ENCODE measurements at places on chromosomes 12 and 14.
A peak's percentile ranks its signal among the peaks of the same experiment; 100 is the strongest.

DNA sequence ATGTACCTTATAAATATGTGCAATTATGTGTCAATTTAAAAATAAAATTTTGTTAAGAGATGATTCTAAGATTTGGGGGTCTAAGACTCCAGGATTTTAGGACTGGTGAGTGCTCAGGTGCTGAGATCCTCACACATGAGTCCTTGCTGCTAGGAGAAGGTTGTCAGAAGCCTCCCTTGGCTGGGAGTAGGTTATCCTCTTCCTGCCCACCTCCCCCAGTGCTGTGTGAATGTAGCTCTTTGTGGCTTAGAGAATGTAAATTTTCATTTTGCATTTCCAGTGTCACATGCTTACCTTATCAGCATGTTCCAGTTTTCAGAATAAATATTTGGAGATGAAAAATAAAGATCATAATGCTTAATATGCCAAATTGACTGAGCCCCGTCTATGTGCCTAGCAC is 114.2 kb upstream of the MDM1 start:
- DNase-seq, result no peak

DNA sequence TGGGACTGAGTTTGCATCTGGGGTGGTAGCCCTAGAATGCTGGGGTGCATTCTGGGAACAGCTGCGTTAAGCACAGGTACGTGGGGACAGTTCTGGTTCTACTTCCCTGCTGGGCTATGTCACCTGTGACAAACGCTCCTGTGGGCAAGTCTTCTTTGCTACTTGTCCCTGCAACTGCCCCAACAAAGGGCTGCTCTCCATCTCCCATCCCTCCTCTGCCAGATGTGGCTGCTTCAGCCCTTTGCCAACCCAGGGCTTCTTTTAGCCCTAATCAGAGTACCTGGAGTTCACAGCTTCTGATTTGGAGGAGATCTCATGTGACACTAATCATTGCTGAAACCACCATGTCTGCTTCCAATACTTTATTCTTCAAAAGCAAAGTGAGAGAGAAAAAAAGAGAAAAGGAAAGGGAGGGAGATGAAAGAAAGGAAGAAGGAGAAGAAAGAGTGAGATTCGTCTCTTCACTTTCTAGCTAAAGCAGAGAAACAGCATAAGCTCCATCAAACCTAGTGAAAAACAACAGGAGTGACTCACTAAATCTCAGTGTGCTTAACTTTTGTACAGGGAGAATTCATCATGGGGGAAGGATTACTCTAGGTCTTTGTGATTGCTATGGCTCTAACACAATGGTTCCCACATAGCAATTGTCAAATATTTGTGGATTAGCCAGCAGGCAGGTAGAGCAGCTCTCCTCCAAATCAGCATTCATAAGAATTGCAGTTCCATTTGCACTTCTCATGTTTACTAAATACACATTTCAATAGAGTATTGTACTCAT is 174.8 kb downstream of the LRIG3 start:
- DNase-seq, result no peak

- no peak for DNase-seq
These were observed 1.2 kb downstream of the CDKN1B start for GRCh38 chr12:12718381-12718759.

DNA sequence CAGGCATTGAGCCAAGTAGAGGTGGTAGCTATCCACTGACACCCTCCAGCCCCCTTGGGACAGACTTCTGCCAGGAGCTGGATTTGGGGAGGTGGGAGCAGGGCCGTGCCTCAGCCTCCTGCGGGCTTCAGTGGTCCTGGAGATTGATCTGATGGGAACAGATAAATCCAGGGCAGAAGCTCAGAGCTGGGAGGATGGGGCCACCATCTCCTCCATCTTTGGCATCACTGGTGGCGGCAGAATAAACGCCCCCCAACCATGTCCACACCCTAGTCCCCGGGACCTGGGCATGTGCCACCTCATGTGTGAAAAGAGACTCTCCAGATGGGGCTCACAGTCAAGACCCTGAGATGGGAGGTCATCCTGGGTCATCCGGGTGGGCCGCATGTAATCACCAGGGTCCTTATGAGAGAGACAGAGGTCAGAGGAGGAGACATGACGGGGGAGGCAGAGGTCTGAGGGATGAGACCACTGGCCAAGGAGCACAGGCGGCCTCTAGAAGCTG is 209.6 kb upstream of the RTL1 start:
- no peak for DNase-seq

- DNase-seq, result no peak
These were observed 1.1 kb downstream of the LRP1 start for GRCh38 chr12:57129321-57129842.

- DNase-seq, result no peak
These were observed 31.9 kb downstream of the CEP83 start for GRCh38 chr12:94427501-94428381.

DNA sequence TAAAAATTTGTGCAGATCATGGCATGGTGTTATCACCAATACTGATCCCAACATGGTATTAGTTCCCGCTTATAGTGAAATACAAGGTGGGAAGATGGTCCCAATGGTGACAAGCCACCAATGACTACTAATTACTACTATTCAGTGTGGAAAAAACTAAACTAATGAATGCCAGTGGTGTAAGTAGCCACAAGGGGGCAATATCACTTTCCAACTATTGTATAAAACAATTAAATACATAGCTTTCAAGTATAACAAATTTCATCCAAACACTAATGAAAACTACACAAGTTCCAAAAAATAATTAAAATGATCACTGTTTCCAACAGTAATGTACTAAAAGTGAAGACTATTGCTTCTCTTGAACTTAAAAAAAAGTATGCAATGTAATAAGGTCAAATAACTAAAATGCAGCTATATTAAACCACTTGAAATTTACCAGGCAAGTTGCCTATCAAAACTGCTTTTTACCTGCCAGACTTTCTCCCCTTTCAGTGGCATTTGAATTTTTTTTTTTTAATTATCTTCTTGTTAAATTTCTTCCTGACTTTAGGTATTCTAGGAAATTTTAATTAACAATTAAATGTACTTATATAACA is 58.0 kb downstream of the PAPLN start:
- DNase-seq, result peak; percentile 34

DNA sequence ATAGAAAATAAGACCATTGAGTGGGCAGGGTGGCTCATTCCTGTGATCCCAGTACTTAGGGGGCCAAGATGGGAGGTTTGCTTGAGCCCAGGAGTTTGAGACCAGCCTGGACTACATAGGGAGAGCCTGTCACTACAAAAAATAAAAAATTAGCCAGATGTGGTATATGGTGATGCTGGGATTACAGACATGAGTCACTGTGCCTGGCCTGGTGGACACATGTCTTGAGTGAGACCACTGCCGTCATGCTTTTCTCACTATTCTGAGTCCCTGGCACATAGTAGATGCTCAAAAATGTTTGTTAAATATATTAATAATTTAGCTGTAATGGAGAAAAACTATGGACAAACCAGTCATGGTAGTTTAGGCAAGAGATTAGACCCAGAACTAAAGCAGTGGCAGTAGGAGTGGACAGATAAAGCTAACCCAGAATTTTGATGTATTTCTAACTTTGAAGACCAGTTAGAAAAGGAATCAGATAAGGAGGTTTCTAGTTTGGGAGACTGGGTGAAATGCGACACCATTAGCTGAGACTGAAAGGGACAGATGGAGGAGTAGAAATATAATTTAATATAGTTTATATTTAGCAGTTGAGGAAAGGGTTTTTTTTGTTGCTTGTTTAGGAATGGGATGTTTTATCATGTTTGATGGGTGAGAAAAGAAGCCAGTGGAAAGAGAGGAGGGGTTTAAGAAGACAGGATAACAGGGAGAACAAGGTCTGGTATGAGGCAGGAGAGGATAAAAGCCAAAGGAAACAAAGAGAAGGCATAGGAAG is 7.4 kb upstream of the PTGES3 start:
- DNase-seq, result no peak

DNA sequence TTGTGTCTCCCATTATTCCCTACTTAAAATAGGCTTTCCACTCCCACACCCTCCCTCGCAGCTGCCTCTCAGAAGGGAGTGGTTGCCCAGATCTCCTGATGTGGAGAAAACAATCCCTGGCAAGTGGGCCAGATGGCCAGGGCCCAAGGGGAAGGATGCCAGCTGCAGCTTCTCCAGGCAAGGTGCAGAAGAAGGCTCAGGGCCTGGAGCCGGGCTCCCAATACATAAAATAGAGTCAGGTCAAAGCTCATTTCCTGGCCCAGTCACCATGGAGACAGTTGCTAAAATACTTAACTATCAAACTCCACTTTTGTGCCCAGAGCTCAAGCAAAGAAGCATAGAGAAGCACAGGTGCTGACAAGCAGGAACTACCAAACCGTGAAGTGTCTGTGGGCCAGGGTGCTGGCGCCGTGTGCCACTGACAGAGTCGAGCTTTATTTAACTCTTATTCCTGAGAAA is 45.7 kb upstream of the ITPR2 start:
- DNase-seq, result no peak

DNA sequence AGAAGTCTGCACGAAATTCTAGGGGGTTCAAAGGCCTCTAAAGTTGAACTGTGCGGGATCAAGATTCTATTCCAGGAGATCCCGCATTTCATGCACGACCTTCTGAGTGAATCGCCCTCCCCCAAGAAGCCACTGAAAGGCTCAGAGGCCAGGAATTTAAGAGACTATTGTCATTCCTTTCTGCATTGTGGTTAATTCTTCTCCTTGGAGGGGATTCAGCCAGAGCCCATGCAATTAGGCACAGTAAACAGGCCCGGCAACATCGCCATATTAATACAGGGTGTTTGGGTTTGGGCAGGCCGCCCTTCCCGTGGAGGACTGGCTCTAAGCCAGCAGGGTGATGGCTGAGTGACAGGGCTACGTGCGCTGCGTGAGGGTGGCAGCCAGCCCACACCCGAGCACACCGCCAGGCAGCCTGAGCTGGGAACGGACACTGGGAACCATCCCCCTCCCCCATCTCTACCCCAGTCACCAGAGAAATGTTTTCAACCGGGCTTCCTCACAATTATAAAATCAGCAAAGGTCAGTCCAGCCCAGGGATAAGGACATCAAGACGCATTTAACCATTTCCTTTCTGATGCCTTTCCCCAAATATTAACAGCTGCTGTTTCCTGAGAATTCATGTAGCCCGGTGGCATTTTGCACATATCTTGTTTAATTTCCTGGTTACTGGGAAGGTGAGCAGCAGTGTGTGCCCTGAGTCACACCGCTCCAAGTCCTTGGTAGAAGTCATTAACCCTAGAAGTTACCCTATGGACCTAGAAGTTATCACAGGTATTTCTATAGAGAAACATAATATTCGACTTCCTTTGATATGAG is 12.5 kb downstream of the EGLN3 start:
- DNase-seq, result no peak

- DNase-seq, result no peak
These were observed 199.9 kb upstream of the RTL1 start for GRCh38 chr14:101103321-101103901.

DNA sequence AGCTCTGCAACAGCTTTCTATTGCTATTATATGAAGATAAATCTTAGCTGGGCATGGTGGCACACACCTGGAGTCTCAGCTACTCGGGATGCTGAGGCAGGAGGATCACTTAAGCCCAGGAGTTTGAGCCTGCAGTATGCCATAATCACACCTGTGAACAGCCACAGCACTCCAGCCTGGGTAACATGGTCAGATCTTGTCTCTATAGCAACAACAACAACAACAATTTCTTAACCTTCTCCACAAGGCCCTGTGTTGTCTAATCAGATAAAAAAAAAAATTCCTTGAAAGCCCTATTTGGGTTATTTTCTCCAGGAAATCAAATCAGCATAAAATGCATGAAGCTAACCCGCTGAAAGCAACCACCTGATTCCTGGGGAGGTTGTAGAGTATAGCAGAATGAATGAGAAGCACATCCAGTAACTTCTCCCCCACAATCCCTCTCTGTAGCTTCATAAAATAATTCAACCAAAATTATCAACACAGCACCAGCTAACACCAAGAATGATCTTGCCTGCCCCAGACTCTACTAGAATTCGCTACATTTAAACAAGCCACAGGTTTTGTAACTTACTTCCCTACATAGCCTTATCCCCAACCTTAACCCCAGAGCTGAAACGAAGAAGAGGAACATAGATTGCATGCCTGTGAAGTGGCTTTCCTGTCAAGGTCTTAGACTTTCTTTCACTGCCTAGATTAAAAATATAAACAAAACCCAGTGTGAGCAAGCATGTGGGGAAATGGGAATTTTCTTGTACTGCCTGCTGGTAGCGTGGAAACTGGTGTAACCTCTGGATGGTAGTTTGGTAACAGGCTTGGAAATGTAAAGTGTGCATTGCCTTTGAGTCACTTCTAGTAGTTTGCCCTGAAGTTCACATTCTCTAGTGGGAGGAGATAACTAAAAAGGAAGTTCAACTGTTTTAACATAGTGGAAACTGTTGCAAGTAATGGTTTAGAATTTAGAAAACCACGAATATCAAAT is 6.0 kb upstream of the STK38L start:
- peak; percentile 95 for DNase-seq
